Nucleus accumbens (tissue), 56 donors: ENCODE measurements at places on chromosomes 7 and 10.

DNA sequence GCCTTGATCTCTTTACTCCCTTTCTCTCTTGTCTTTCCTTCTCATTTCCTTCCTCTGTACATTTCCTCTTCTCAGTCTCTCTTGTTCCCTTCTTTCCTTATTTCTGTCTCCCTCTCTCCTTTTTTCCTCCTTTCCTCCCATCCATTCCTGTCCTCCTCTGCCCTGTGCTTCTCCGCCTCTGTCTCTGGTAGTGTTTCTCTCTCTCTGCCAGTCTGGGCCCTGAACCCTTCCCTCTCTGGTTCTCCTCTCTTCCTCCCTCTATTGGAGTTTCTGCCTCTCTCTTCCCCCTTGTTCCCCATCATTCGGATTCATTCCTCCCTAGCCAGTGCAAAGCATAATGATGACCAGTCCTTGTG is 13.2 kb upstream of the PAX2 start:
- no peak for DNase-seq

DNA sequence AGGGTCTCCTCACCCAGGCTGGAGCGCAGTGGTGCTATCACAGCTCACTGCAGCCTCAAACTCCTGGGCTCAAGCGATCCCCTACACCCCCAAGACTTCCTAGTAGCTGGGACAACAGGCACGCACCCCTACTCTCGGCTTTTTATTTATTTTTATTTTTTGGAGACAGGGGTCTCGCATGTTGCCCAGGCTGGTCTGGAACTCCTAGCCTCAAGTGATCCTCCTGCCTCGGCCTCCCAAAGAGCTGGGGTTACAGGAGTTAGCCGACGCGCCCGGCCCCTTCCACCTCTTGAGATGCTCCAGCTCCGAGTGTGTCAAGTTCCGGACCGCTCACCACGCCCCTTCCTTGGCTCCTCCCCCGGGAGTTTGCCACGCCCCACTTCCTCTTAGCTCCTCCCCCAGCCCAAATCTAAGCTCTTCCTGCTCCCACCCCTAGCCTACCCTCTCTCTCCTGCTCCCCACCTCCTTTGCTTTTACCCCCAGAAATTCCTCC is 6.3 kb downstream of the NAT16 start:
- no peak for DNase-seq

DNA sequence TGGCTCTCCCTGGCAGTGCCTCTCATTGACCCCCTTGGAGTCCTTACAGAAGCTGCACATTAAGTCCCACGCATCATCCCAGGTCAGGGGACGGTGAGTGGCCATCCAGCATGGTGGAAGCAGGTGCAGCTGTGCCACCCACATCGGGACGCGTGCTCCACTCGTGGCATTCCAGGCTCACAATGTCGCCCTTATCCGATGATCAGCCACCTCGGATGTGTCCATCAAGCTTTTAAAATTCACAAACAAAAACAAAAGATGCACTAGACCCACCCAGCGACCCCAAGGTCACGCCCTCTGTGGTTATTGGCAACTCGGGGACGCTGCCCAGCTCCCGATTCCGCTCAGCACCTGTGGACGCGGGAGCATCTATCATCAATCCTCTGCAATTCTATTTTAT is 530.9 kb downstream of the PTPRN2 start:
- DNase-seq: no peak

DNA sequence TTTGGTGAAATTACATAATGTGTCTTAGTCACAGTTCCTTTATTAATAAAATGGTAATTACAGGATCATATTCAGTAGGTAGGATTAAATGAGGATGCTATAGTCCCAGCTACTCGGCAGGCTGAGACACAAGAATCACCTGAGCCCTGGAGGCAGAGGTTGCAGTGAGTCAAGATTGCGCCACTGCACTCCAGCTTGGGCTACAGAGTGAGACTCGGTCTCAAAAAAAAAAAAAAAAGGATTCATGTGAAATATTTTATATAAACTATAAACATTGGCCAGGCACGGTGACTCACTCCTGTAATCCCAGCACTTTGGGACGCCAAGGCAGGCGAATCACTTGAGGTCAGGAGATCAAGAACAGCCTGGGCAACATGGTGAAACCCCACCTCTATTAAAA is 197.9 kb downstream of the IMMP2L start:
- DNase-seq: no peak

- no peak for DNase-seq
These were observed 82.6 kb downstream of the ANLN start for GRCh38 chr7:36472141-36472729.

GRCh38 chr7:7384228-7384627 is 151.4 kb downstream of the COL28A1 start:
- DNase-seq: no peak

- DNase-seq: no peak
These were observed 47.4 kb downstream of the SH3PXD2A start for GRCh38 chr10:103807996-103808395.

DNA sequence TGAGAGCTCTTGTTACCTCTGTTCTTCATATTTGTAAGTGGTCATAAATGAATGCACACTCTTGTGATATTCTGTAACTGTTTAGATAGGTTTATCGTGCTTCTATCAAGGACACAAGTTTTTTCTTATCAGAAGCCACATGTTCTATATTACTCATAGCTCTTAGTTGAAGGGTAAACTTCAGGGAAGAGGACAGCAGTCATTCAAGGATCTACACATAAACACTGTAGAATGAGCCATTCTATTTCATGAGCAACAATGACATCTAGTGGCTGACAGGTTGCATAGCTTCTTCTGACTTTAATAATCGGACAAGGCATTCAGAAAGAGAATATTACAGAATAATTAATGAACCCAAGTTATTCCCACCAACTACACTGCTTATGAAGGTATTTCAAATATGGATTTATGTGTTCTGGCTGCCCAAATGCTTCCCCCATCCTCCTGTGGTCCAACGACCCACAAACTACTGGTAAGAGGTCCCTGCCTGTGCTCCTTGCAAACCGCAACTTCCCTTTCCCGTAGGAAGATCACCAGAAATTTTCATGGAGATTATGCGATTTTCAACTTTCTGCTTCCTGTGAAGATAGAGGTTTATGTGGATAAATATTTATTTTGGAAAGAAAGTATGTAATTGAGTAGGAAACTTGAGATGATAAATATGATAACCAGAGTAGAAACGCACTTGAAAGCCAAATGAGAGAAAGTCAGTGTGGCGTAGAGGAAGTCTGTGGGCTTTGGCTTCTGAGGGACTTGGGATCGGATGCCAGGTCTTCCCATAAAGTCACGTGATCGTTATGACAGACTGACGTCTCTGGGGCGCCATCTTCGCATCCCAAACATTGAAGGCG is 16.8 kb upstream of the ABCB5 start:
- no peak for DNase-seq

DNA sequence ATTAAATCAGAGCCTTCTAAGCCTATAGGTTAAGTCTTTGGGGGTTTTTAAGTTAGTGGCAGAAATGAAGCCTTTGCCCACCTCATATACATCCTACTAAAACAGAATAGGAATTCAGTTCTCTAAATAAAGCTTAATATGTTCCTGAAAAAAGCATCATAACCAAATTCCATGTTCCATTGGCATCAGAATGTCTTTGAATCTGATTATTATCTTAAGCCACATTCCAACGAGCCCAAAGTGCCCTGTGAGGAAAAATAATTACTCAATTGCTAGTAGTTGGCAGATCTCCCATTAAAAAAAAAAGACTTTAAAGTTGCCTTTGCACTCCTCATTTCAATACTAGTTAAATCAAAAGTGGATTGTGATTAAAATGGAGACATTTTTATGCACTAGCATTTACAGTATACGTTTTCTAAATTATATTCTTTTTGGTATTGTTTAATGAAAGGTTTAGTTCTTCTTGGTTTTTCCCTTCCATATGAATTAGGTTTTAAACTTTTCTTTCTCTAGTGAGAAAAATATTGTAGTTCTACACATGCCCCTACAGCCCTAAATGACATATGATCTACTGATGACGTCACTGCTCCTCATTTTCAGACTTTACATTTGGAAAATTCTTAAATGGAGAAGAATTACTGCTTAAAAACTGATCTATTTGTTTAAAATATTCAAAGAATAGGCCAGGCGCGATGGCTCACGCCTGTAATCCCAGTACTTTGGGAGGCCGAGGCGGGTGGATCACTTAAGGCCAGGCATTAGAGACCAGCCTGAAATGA is 54.3 kb upstream of the CABCOCO1 start:
- no peak for DNase-seq

- peak; percentile 66 for DNase-seq
These were observed 98.0 kb upstream of the ANLN start for GRCh38 chr7:36291387-36292316.

- no peak for DNase-seq
These were observed 333.9 kb downstream of the AUTS2 start for GRCh38 chr7:69932034-69932628.

GRCh38 chr7:105346138-105346537 is 42.6 kb downstream of the SRPK2 start:
- DNase-seq: no peak

GRCh38 chr10:49567810-49568209 is 28.9 kb upstream of the ERCC6 start:
- no peak for DNase-seq

DNA sequence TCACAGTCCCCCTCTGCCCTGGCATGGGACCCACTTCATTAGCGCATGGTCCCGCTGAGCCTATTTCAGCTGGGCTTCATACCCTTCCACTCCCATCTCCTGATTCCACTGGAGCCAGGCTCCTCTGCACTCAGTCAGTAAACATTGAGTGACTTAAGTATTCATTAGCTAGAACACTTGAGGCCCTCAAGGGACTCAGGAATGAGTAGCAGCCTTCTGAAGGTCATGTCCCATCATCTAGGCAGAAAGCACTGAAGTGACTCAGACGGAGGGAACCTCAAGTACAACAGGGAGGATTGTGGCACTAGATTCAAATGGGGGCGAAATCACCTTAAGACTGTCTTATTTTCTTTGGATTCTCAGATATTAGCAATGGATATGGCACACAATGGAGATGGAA is 186.6 kb upstream of the INHBA start:
- no peak for DNase-seq

GRCh38 chr7:155206318-155207020 is 91.2 kb upstream of the INSIG1 start:
- DNase-seq: no peak

DNA sequence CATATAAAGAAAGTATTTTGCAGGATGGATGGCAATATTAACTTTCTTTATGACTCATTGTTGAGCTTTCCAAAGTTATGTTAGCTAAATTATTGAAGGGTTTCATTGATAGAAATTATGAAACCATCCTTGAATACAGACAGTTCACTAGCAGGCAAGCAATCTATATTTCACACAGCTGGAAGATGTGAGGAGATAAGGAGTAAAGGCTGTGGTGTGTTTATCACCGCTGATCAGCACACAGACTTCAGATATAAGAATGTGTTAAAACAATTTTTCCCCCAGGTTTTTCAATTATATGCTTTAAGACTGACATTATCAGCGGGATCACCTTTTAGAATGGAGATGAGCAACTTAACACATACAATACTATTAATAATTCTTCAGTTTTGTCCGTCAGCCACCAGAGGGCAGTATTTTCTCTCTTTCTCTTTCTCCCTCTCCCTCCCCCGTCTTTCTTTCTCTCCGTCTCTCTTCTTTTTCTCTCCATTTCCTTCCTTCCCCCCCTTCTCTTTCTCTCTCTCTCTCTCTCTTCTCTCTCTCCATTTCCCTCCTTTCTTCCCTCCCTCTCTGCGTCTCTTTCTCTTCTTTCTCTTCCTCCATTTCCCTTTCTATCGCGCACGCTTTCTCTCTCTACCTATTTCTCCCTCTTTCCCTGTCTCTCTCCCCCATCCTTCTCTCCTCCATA is 62.9 kb upstream of the FAM171A1 start:
- DNase-seq: no peak
